Left ventricle myocardium inferior (tissue), 1 donor: ENCODE measurements at places on chromosomes 1 and 21. TPM values are rescaled to one million over a fixed set of nuclear protein-coding genes. Genes with fewer than 3 reads are reported as not detected.
A peak's percentile ranks its signal among the peaks of the same experiment; 100 is the strongest.

DNA sequence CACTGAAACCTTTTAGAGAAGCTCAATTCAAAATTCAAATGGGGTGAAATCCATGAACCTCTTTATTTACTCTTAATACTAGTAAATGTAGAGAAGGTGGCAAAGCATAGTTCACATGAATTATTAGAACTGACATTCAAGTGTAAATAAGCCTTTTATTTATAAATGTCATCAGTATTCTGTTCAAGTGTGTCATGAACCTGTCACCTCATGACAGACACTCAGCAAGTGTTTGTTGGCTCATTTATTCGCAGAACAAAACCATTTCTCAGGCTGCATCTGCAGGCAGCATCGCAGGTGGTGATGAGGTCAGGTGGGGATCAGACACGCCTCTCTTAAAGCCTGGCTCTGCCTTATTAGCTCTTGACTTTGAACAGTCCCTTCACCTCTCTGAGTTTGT, 116.6 kb downstream of the SETD4 start:
- no peak for DNase-seq

The UAP1 gene
- total RNA-seq: 26.5 TPM

- no peak for DNase-seq
Observed at GRCh38 chr1:226424221-226425003, 16.5 kb upstream of the PARP1 start.

GRCh38 chr1:3441410-3441847, 13.0 kb upstream of the ARHGEF16 start:
- DNase-seq: no peak

GRCh38 chr1:206883160-206883559, 14.1 kb upstream of the IL24 start:
- DNase-seq: no peak

- DNase-seq: no peak
Observed at GRCh38 chr1:227893300-227893948, 54.3 kb downstream of the WNT9A start.

The CBS gene
- 10.3 TPM for total RNA-seq

DNA sequence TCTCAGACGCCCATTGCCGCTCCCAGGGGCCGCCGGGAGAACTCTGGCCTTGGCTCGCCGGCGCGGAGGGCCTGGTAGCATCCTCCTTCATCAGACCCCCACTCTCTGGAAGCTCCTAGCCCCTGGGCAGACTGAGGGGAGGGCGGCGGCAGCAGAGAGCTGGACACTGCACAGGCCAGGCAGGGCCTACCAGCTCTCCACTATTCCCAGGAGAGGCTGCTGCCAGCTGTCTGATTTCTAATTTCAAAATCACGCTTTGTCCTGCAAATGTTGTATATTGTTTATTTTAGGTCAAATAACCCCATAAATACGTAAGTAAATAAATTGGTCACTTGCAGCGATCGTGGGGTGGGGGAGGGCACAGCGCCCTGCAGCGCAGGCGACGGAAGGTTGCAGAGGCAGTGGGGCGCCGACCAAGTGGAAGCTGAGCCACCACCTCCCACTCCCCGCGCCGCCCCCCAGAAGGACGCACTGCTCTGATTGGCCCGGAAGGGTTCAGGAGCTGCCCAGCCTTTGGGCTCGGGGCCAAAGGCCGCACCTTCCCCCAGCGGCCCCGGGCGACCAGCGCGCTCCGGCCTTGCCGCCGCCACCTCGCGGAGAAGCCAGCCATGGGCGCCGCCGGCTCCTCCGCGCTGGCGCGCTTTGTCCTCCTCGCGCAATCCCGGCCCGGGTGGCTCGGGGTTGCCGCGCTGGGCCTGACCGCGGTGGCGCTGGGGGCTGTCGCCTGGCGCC, at the start of gene MTARC1:
Gene MTARC1, plus strand, starts transcription at position 577 of the 732 bp plus-strand sequence. Its CDS starts 32 bp downstream, at position 609.
- peak; percentile 83 for DNase-seq

DNA sequence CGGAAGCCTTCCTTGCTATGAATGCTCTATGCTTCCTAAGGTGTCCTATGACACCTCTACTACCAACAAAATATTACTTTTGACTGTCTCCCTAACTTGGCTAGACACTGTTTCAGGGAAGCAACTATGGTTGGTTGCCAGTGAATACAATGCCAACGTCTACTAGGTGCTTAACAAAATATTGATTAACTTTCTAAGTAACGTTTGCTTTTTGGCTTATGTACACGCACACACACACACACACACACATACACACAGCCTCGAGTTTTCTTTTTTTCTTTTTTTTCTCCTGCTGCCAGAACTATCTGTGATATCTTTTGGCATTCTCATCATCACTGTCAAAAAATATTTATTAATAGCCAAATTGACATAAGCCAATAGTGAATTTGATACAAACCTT, 864.0 kb downstream of the PLA2G4A start:
- DNase-seq: no peak

The HEYL gene
- total RNA-seq: 21.2 TPM
